Calu3 (cell line): ENCODE measurements at places on chromosomes 2 and 18. TPM values are rescaled to one million over a fixed set of nuclear protein-coding genes. Genes with fewer than 3 reads are reported as not detected.

GRCh38 chr2:113185664-113186432 lies 12.1 kb downstream of the PSD4 start:
- DNase-seq, result no peak
- H3K27me3 ChIP-seq, result no peaks in the 10 kb centered on the region
- no peak overlapping the region for H3K4me3 ChIP-seq
- no peaks in the 10 kb centered on the region for H3K4me1 ChIP-seq

GRCh38 chr18:12017081-12017480 lies 35.8 kb downstream of the IMPA2 start:
- H3K4me3 ChIP-seq, result no peak overlapping the region
- no peak for DNase-seq
- H3K27me3 ChIP-seq, result no peaks in the 10 kb centered on the region
- H3K4me1 ChIP-seq, result peaks cover 12% of the 10 kb centered on the region
- H3K27ac ChIP-seq, result no peak overlapping the region
- H3K36me3 ChIP-seq, result peaks cover 10% of the 10 kb centered on the region

DNA sequence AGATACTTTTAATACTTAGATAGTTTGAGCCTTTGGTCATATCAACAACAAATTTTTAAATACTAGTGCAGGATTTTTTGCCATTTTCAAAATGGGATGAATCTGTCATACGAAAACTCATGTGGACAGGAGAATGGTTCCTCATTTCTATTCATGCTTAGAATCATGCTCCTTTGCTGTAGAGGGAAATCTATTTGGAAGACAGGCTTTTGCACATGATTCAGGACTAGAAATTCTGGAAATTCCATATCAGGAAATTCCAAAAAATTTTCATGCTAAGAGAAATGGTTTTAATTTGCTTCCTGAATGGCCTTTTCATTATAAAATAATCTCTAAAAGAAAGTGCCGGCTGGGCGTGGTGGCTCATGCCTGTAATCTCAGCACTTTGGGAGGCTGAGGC lies 39.3 kb downstream of the MOGAT1 start:
- no peak for DNase-seq
- H3K4me1 ChIP-seq, result peaks cover 20% of the 10 kb centered on the region
- no peak overlapping the region for H3K4me3 ChIP-seq
- H3K27ac ChIP-seq, result no peak overlapping the region
- peaks cover 94% of the 10 kb centered on the region for H3K36me3 ChIP-seq

- no peak overlapping the region for H3K4me3 ChIP-seq
- H3K27me3 ChIP-seq, result peaks cover 46% of the 10 kb centered on the region
- no peaks in the 10 kb centered on the region for H3K36me3 ChIP-seq
- DNase-seq, result peak; percentile 11
- H3K27ac ChIP-seq, result no peak overlapping the region
Observed at GRCh38 chr18:46542545-46542944, 114.5 kb downstream of the LOXHD1 start.

GRCh38 chr2:196399096-196399495 lies 227.7 kb upstream of the STK17B start:
- H3K27ac ChIP-seq, result peak overlapping the region; percentile 96
- no peaks in the 10 kb centered on the region for H3K36me3 ChIP-seq
- peaks cover 20% of the 10 kb centered on the region for H3K4me1 ChIP-seq
- H3K4me3 ChIP-seq, result no peak overlapping the region

DNA sequence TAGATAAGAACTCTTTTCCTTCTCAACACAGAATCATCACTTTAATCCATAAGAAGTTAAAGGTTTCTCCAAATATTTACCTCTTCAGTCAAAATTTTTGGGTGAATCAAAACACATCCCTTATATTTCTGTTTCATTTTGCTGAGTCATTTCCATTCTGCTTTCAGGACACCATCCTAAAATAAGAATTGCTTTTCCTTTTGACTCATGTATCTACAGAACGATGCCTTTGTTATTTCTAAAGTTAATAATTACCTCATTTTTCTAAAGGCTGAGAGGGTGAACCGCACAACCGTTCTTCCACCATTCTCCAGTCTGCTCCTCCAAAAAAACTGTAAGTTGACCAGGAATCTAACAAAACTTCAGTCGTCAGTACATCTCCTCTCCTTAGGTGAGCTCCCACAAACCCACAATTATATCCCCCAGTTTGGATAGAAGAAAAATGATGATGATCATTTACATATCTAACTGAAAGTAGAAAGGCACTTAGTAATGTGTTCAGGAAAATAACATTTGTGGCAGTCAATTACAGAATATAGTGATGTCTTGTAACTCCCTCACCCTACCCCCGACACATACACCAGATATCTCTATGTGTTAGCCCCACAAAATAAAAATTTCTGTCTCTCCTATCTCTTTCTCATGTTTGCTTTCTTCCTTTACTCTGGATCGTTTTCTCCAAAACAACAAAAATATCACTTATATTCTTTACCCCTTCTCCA lies 162.5 kb downstream of the RAD51AP2 start:
- H3K4me3 ChIP-seq, result no peak overlapping the region
- H3K27me3 ChIP-seq, result no peaks in the 10 kb centered on the region
- H3K4me1 ChIP-seq, result no peaks in the 10 kb centered on the region
- no peak for DNase-seq
- H3K36me3 ChIP-seq, result no peaks in the 10 kb centered on the region

DNA sequence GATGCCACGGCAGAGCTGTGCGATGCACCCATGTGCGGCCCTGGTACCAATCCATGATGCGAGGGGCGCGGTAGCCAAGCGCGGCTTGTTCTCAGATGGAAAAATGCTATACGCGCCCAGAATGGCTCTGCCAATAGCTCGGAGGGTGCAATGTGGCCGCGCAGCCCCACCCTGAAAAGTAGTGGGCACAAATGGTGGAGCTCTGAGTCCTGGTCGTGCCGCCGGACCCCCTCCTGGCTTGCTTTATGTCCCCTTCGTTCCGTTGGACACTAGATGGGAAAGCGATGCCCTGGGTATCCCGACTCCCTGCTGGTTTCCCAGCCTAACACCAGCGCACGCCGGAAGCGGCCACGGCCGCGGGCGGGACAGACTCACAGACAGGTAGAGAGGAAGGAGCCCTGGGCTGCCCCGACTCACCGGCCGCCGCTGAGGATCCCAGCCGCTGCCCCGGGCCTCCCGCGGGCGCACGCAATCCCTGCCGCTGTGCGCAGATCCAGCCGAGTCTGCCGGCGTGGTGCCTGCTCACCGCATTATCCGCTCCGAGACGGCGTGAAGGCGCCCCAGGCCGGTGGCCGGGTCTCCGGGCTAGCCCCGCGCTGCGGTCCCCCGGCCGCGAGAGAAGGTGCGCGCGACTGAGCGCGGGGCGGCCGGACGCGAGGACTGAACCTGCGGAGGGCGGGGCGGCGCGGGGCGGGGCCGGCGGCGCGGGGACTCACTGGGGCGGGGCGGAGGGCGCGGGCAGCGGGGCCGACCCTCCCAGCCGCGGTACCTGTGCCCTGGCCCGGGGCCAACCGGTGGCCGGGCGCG lies at the start of gene CDC42EP3:
Gene CDC42EP3, minus strand, starts transcription at position 634 of the 807 bp plus-strand sequence. CDS start 25,055 bp downstream, outside the sequence.
- peaks cover 35% of the 10 kb centered on the region for H3K36me3 ChIP-seq
- H3K27ac ChIP-seq, result peak within 1 kb of the TSS; percentile 87
- DNase-seq, result peak; percentile 84
- H3K27me3 ChIP-seq, result no peaks in the 10 kb centered on the region
- H3K4me3 ChIP-seq, result peak within 1 kb of the TSS; percentile 95

DNA sequence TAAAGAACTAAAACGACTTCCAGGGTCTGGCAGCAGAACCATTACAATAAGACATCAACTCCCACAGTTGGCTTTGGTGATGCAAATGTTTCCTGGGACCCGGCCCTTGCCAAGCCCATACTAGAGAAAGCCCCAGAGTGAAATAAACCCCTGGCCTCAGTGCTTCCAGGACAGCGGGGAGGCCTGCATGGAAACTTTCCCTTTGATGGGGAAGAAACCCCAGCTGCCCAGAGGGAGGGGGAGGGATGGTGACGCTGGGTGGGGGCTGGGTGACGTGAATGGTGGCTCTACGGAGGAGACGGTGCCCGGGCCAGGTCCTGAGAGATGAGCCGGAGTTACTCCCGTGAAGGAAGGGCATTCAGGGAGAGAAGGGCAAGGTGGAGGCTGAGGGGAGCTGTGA lies 27.5 kb downstream of the INHBB start:
- H3K36me3 ChIP-seq, result no peaks in the 10 kb centered on the region
- H3K27ac ChIP-seq, result no peak overlapping the region
- H3K4me3 ChIP-seq, result no peak overlapping the region
- no peak for DNase-seq

GRCh38 chr18:66226782-66227181 lies 377.1 kb downstream of the CDH19 start:
- H3K36me3 ChIP-seq, result no peaks in the 10 kb centered on the region
- no peaks in the 10 kb centered on the region for H3K27me3 ChIP-seq

GAREM1 gene
- total RNA-seq, result 17.0 and 19.3 TPM in 2 replicates

PAX8 gene
- total RNA-seq, result 12.2 and 14.5 TPM in 2 replicates

LINC00305 gene
- total RNA-seq, result not detected in 2 replicates
